ENCODE measurements at places on chromosomes 4 and X.

- no peak for DNase-seq
Measured at GRCh38 chr4:1869530-1870327, 1.5 kb upstream of the NSD2 start.

GRCh38 chrX:134741746-134742145, 83.5 kb upstream of the PLAC1 start:
- DNase-seq, result no peak

GRCh38 chr4:148881860-148882643, 439.8 kb upstream of the NR3C2 start:
- DNase-seq, result no peak

GRCh38 chr4:181938631-181939030, 304.6 kb upstream of the TENM3 start:
- no peak for DNase-seq

GRCh38 chrX:129634541-129634940, 20.2 kb downstream of the APLN start:
- DNase-seq, result no peak

DNA sequence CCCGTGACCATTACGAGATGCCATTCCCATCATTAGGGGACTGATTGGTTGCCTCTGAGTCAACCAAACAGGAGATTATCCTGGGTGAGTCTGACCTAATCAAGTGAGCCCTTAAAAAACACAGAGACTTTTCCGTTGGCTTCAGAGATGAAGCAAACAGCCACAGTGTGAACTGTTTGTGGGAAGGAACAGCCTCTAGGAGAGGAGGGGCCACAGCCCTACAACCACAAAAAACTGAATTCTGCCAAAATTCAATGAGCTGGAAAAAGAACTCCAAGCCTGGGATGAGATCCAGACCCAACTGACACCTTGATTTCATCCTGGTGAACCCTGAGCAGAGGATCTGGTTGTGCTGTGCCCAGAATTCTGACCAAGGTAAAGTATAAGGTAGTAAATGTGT, 31.3 kb upstream of the TBL1X start:
- no peak for DNase-seq

DNA sequence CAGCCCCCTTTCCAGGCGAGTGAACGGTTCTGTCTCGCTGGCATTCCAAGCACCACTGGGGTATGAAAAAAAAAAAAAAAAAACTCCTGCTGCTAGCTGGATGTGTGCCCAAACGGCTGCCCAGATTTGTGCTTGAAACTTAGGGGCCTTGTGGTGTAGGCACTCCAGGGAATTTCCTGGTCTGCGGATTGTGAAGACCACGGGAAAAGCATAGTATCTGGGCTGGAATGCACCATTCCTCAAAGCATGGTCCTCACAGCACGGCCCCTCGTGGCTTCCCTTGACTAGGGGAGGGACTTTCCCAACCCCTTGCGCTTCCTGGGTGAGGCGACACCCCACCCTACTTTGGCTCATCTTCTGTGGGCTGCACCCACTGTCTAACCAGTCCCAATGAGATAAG, 516.8 kb upstream of the FAM241A start:
- DNase-seq, result no peak

GRCh38 chr4:18014269-18014668, 7.3 kb downstream of the LCORL start:
- DNase-seq, result no peak

- no peak for DNase-seq
Measured at GRCh38 chr4:121541696-121542095, 155.1 kb downstream of the ANXA5 start.

- no peak for DNase-seq
Measured at GRCh38 chr4:39821951-39822350, 124.0 kb downstream of the UBE2K start.

GRCh38 chr4:118849867-118850487, 14.1 kb upstream of the SEC24D start:
- DNase-seq, result no peak

All from NCI-H1436 treated with DMSO at 0.1 percent for 48 hours (cell line).